ENCODE measurements at places on chromosomes 11 and 22.

- no peak for DNase-seq
These were observed 119.9 kb downstream of the CTTN start for GRCh38 chr11:70517988-70518907.

DNA sequence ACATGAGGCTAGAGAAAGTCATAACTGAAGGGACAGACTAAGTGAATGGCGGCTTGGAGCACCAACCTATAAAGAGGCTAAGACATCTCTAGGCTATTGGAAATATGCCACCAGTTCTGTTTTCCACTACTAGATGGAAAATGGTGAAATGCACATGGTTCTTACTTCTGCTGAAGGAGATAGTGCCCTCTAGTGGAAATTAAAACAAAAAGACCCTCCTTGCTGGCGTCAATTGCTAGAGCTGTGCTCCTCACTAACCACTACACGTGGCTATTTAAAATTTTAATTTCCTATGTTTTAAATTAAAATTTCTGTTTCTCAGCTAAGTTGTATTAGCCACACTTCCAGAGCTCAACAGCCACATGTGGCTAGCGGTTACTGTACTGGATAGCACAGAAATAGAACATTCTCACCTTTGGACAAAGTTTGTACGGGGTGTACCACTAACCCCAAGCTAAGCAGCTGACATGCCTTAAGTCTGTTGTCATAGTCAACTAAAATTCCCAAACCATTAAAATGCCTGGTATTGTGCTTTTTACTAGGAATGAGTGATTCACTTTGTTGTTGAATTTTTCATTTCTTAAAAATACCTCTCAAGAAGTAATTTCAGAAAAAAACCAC, 34.1 kb upstream of the CALCA start:
- DNase-seq, result no peak

DNA sequence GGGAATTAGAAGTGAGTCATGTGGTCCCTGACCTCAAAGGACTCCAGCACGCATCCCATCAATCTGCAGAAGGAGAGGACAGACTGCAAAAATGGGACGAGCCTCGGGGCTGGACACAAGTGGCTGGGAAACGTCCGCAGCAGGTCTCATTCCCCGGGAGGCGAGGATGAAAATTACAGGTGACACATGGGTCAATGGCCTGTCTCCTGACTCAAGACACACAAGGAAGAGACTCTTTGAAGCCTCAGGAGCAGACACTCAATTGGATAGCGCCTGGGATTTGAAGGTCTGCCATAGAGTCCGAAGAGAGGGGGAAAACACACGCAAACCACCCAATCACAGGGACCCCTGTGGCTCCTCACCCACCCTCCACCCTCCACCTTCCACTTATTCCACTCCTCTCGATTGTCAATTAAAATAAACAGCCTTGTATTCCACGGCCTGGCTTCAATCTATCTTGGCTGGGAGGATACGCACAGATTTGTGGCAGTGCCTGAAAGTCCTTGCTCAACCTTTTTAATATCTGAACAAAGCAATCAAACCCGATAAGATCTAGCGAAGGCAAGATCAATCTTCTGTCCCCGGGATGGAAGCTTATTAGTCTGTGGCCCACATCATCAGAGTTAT, 101.8 kb upstream of the CADM1 start:
- DNase-seq, result no peak

GRCh38 chr11:6531267-6531752, 34.2 kb downstream of the DNHD1 start:
- DNase-seq, result no peak

DNA sequence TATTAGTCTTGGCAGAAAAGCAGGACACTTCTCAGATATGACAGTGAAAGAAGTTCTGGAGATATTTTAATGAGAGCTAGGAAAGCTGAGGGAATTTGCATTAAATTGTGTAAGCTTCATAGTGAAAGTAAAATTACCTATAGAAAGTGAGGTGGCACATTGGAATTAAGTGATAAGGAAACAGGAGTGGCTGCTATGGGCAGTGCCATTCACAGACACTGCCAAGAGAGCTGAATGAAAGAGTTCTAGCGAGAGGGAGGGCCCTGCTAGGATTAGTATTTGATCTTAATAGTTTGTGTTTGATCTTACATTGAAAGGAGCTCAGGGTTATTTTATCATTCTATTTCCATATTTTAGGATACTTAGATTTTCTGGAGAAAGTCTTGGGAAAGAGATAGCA, 351.9 kb downstream of the DDX10 start:
- no peak for DNase-seq

DNA sequence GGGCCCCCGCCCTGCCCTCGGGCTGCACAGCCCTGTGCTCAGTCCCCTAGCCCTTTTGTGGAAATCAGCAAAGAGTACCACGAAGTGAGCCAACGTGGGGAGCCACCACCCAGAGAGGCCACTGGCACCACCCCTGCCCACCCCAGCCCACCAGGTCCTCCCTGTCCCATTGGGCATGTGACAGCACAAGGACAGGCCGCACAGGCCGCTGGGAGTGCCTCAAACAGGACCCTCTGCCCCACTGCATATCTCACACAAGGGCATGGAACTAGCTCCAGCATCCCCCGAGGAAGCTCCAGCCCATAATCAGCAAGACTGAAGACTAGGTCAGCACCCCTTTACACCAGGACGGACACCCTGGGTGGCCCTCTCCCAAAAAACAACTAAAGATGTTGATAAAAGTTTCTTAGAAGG, 29.7 kb downstream of the GNB1L start:
- no peak for DNase-seq

DNA sequence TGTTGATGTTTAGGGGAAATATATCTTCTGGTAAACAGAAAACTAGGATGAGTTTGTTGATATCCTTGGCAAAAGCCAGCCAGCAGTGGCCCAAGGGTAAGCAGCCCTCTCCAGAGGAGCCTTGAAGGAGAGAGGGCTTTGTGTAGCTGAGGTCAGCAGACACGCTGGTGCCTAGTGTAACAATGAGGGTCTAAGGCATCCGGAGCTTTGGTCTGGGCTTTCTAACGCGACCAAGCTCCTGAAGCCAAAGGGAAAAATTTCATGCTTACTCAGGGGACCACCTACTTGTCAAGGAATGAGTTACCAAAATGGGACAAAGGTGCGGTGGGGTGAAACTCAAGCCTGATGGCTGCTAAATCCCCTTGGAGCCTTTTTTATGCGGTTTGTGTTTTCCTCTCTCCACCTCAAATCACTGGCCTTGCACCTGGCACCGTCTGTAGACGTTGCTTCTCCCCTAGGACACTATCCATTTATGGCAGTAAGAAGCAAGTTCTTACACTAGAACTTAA, 134.9 kb downstream of the DBX1 start:
- DNase-seq, result no peak

GRCh38 chr11:74179234-74180052, 8.4 kb downstream of the PPME1 start:
- DNase-seq, result no peak

- DNase-seq, result peak; percentile 24
These were observed at the start of gene MFNG for GRCh38 chr22:37486224-37486845. MFNG (minus strand) TSS chr22:37486384; CDS start chr22:37486177, 207 bp downstream.

- DNase-seq, result peak; percentile 23
These were observed at the start of gene FJX1 for GRCh38 chr11:35617687-35618496. FJX1 (plus strand) TSS chr11:35618460; CDS start chr11:35618637, 177 bp downstream.

- no peak for DNase-seq
These were observed 10.7 kb downstream of the SERPINH1 start for GRCh38 chr11:75572744-75573143.

DNA sequence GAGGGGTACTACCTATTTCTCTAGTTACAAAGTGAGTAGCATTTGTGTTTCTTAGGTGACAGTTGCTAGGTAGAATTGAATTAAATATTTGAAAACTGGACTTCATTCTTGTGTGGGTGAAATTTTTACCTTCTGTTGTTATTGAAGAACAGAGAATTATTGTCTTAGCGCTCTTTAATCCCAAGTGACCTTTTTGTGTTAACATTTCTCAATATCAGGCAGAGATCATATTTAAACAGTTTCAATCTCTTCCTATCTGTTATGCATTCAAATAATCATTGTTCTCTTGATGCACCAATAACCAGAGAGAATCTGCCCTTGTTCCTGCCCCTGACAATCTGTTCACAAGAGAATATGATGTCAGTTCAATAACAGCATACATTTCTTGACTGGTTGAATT, 14.2 kb downstream of the KMT2A start:
- no peak for DNase-seq

DNA sequence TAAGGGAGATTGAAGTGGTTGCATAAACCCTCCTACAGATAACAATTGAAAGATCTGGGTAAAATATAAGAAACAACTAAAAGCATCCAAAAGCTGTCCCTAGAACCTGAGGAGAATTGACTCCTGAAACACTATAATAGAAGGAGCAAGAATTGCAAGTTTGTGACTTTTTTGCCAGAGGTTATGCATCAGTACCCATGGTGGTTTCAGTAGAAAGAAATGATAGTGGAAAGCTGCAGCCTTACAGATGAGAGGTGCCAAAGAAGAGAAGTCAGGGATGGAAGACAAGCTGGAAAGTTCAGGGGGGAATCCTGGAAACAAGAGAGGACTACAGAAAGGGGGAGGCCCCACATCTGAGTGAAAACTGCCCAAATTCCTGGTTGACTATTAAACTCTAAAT, 80.7 kb downstream of the PACS1 start:
- DNase-seq, result no peak

GRCh38 chr11:35343033-35343598, 76.2 kb downstream of the SLC1A2 start:
- no peak for DNase-seq

GRCh38 chr22:38935023-38935422, 22.4 kb upstream of the APOBEC3A start:
- peak; percentile 92 for DNase-seq

GRCh38 chr11:117045196-117045595, 53.0 kb downstream of the SIK3 start:
- no peak for DNase-seq

DNA sequence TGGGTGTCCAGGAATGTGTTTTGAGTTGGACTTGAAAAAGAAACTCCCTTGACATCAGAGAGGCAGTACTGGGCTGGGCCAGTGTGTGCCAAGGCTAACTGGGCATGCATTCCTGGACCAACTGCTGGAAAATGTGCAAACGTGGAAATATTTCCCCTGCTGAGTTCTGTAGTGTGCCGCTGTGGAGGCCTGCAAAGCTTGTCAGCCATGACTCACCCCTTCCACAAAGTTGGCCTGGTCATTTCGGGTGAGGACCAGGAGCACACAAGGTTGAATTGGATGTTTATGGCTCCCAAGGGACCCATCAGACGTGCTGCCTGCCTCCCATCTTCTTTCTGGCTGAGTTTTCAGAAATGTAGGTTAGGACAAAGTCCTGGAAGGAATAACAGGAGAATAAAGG, 513.1 kb downstream of the MIAT start:
- no peak for DNase-seq

DNA sequence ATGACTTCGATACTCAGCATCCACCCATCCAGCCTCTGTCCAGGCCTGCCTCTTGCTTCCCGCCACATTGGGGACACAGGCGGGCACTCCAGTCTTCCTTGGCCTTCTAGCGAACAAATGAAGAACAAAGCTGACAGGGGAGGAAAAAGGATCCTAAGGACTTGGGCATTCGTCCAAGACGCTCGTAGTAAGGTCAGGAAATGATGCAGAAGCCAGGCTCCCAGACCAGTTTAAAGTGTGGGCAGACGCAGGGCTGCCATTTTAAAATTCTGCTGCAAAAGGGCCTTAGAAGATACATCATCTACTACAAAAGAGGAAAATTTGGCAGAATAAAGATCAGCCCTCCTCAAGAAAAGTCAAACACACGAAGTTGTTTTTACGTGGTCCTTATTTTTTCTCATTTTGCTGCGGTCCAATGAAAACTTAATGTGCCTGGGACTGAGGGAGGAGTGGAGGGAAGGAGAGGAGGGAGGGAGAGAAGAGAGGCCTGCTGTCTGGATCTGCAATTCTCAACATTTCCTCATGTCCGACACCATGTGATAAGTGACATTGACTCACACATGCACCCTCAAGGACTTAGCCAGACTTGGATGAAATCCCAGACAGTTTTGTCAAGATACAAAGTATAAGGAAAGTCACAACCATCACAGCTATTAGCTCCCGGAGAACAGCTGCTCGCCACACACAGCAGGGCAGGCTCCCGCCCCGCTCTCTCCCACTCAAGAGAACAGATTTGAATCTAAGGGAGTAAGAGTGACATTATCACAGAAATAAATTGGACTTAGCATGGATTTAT, 5.7 kb downstream of the DNAL4 start:
- no peak for DNase-seq

DNA sequence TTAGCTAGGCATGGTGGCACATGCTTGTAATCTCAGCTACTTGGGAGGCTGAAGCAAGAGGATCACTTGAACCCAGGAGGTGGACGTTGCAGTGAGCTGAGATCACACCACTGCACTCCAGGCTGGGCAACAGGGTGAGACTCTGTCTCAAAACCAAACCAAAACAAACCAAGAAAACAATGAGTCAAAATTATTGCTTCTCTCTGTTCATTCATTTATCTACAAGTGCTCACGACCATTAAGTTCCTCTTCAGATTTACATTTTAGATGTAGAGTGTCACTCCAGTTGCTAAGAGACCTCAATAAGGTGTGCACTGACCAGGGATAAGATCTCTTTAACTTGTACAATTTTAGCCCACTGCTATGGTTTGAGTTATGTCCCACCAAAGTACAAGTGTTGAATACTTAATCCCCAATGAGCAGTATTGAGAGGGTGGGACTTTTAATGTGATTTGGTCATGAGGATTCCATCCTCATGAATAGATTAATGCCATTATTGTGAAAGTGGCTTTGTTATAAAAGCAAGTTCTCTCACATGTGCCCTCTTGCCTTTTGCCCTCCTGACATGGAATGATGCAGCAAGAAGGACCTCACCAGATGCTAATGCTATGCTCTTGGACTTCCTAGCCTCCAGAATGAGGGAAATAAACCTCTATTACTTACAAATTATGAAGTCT, 7.8 kb downstream of the HNRNPUL2 start:
- DNase-seq, result no peak

DNA sequence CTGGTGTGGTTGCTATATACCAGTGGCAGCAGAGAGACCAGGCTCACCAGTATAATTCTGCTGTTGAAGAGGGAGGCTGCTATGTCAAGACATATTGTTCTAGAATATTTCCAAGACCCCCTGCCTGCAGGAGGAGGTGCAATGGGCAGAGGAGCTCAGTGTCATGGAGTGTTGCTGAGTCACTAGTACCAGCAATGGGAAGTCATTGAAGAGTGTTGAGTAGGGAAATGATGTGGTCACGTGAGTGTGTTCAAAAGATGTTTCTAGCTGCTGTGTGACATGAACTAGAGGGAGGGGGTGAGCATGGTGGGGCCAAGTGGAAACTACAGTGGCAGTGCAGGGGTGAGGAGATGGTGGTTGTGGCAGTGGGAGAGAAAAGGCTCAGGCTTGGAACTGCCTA, 76.3 kb upstream of the BIRC3 start:
- DNase-seq, result no peak

DNA sequence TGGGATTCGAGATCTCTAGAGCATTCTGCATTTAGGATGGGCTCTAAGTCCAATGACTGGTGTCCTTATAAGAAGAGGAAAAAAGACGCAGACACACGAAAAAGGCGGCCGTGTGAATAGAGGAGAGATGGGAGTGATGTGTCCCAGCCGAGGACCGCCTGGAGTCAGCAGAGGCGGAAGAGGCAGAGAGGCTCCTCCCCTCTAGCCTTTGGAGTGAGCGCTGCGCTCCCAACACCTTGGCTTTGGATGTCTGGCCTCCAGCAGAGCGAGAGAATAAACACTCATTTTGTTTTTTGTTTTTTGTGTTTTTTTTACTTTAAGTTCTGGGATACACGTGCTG, 83.0 kb upstream of the RTL6 start:
- no peak for DNase-seq

Data from prostate gland (tissue), 2 donors.